ENCODE measurements at places on chromosomes 4 and X. TPM values are rescaled to one million over a fixed set of nuclear protein-coding genes. Genes with fewer than 3 reads are reported as not detected.

The USP17L26 gene
- not detected for total RNA-seq

The PCDH7 gene
- total RNA-seq = not detected

The GLOD5 gene
- total RNA-seq = not detected

The MUC7 gene
- not detected for total RNA-seq

The ZNF280C gene
- total RNA-seq = 3.8 TPM

The ARHGAP36 gene
- total RNA-seq = 0.91 TPM

The EXOC1L gene
- total RNA-seq = not detected

The SASH3 gene
- 2.2 TPM for total RNA-seq

The CTAG2 gene
- total RNA-seq = not detected

The CNGA1 gene
- 0.53 TPM for total RNA-seq

The NR0B1 gene
- total RNA-seq = not detected

The UNC5C gene
- 0.33 TPM for total RNA-seq

The MSX1 gene
- 1.7 TPM for total RNA-seq

The QDPR gene
- total RNA-seq = 15.6 TPM

The CYLC1 gene
- total RNA-seq = not detected

The CT45A2 gene
- total RNA-seq = not detected

The PAGE1 gene
- not detected for total RNA-seq

The DGKQ gene
- total RNA-seq = 3.2 TPM

The MAEA gene
- 37.5 TPM for total RNA-seq

The PDE5A gene
- 5.5 TPM for total RNA-seq

The ART3 gene
- total RNA-seq = 80.4 TPM

The ZCCHC18 gene
- total RNA-seq = not detected

The SYNPO2 gene
- total RNA-seq = 2,325 TPM

The MED12 gene
- 11.8 TPM for total RNA-seq

The TLR7 gene
- 0.23 TPM for total RNA-seq

The ATP11C gene
- 8.6 TPM for total RNA-seq

The TBC1D14 gene
- total RNA-seq = 36.0 TPM

The WAS gene
- 2.7 TPM for total RNA-seq

The TCEAL7 gene
- total RNA-seq = not detected

The TEX13C gene
- not detected for total RNA-seq

The F11 gene
- 0.22 TPM for total RNA-seq

The FMR1NB gene
- total RNA-seq = not detected

The GC gene
- total RNA-seq = not detected

The HGFAC gene
- total RNA-seq = 0.20 TPM

The RHOXF2B gene
- not detected for total RNA-seq
